ENCODE measurements at places on chromosomes 4 and X. TPM values are rescaled to one million over a fixed set of nuclear protein-coding genes. Genes with fewer than 3 reads are reported as not detected.

DNA sequence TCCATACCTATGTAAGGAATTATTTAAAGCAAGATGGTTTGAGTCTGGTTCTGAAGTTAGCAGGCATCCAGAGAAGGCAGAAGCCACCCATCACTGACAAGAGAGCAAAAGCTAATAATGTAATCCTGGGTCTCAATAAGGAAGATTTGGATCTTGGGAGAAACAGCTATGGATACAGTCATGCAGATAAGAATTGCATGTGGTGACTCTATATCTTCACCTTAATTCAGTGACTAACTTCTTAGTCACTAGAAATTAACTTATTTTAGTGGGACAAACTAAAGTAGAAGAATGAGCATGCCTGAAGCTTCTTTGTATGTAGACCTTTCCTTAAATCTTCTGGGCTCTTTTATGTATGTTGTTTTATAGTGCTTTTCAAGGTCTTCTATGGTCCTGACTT is 66.6 kb downstream of the ATP10D start:
- no peak for DNase-seq

DNA sequence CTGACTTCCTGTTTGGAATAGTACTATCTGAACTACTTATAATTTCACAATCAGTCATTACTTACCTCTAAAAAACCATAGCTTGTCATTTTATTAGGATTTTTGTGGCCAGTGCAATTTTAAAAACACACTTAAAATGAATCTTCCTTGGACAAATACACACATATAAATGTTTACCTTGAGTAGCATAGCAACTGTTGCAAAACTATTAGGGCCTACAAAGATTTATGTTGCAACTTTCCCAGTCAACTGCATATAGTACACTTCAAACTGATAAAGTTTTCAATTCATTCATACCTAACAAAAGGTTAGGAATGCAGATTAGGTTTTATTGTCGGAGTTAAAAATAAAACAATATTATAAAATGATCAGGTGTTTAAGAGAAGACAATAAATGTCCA is 193.0 kb downstream of the PDGFC start:
- DNase-seq = no peak

GRCh38 chr4:22500831-22501714 is 14.8 kb downstream of the ADGRA3 start:
- no peak for DNase-seq

TEX13C gene
- not detected for total RNA-seq
